Lung microvascular endothelial cell (primary cell): ENCODE measurements at places on chromosomes 4 and X. TPM values are rescaled to one million over a fixed set of nuclear protein-coding genes. Genes with fewer than 3 reads are reported as not detected.

DNA sequence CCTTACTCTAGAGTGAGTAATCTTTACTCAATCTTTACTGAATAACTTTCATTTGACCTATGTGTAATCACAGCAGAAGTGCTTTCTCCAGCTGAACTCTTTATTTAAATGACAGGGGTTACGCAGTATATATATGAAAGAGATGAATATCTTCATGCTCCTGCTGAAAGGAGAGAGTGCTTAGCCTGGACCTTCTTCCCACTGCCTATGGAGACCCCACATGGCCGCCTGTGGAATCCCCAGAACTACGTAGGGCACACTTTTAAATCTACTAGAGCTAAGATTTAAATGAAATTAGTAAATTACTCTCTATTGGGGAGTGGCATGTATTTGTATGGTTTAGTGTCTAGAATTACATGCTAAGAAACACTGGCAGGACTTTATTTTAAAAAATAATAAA is 391.2 kb downstream of the ANKRD50 start:
- no peak for DNase-seq

GRCh38 chr4:151766691-151767090 is 5.9 kb upstream of the GATB start:
- DNase-seq: peak; percentile 2

DNA sequence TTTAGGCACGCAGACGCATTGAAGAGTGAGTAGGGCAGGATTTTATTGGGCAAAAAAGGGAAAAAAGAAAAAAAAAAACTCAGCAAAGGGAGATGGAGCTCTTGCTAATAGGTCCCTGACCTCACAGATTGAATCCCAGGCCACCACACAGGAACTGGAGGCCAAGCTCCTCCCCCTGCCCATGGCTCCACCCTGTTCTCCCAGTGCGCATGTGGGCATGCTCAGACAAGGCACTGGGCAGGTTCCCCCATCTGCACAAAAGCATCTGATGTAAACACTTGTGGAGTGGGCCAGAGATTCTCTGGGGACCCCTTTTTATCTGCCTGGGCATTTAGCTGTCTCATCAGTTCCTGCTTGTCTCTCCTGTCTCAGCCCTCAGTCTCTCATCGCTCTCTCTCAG is 9.5 kb downstream of the FRMD7 start:
- DNase-seq: no peak

DNA sequence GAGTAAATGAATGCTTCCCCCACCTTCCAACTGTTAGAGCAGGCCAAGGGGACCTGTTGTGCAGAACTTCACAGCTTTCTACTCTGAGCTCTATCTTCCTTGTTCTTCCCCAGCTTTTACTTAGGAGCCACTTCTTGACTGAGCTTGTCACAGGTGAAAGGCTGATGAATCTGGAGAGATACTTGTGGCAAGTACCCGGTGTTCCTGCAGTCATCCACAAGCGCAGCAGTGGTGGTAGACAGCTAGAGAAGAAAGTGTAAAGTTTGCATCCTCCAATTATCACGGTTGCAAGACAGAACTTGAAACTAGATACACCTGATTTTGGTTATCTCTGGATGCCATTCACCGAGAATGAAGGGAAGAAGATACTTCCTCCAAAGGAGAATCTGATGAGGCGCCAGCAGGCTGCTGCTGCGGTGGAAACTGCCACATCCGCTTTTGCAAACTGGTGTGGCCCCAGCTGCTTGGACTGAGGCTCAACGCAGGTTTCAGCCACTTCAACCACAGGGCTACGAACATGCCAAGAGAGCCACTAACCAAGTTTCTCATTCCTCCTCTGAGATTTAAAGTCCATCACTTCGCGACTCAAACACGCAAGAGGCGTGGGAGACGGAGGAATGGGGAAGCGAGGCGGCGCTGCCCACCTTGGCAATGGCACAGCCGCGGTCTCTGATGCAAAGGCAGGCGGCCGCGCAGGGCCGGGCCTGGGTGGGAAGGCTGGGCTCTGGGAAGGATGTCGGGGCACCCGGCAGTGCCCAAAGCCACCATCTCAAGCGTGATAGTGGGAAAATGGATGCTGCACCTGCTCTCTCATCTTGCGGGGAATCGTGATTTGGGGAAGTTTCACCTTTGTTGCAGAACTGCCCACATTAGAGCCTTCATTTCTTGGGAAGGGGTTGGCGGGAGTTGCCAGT is 1.3 kb upstream of the FHIP1A start:
- no peak for DNase-seq

DNA sequence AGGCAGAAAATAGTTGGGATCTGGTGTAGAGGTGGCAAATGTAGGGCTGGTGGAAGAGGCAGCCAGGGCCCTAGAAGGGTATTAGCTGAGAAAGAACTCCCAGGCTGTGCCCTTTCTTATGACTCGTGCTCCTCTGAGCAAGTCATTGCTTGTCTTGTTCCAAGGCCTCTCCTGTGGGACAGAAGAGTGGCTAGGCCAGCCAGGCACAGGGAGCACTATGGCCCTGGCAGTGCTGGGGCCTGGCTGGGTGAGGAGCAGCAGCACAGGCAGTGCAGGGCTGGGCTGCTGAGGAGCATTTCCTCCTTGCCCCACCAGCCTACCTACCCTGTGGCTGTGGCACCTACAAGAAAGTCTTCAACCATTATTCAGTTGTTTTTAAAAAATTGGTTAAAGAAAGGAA is 298.5 kb upstream of the NR3C2 start:
- no peak for DNase-seq

DNA sequence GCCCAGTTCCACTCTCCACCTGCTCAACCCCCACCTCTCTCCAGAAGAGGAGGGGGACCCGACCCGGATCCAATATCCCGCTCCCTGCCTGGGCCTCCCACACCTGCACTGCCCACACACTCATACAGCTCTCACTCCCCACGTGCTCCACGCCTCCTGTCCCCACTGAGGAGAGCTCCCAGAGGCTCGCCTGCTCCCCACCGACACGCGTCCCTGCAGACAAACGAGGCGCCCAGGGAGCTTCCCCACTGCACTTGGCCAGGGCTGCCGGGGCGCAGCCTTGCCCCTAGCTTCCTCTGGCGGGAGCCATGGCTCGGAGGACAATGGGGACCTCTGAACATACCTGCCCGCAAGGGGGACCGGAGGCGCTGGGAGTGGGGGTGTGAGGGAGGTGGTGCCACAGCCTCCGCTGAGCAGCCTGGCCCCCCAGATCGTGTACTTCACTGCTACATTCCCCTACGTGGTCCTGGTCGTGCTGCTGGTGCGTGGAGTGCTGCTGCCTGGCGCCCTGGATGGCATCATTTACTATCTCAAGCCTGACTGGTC is 5.0 kb downstream of the SLC6A8 start:
- DNase-seq: no peak

Gene GSX2
- total RNA-seq: not detected in 2 replicates
